ENCODE measurements at places on chromosomes 6 and 20.
A peak's percentile ranks its signal among the peaks of the same experiment; 100 is the strongest.

DNA sequence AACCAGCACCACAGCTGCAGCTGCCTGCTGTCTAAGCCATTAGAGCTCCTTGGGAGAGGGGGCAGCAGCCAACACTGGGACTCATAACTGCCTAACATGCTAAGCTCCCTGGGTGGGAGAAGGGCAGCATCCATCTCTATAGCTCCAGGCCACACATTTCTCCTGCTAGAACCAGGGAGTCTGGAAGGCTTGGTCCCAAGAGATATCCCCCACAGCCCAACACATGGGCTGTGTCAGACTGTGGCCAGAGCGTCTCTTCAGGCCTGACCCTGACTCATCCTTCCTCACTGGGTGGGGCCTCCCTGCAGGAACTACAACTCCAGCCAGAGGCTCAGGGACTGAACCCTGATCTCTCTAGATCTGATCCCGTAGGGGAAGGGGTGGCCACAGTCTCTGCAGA, 411.1 kb downstream of the HDGFL1 start:
- no peak for ATAC-seq

DNA sequence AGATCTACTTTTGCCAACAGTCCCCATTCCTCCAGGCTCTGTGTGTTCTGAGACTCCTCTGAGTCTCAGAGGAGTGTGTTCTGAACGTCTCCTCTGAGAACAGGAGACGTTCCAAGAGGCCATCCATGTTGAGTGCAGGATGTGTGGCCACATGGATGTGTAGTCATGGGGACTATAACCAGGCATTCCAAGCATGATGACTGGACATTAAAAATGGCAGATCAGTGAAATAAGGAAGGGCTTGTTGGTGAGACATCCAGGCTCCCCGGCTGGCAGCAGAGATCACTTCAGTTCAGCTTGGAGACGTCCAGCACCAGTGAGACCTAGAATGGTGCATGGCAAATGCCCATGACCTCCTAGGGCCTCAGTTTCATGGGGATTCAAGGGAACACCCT, 34.3 kb upstream of the POU5F1 start:
- no peak for ATAC-seq

GRCh38 chr20:54517241-54517975, 42.0 kb downstream of the DOK5 start:
- no peak for ATAC-seq

GRCh38 chr20:25274481-25274880, 26.6 kb downstream of the PYGB start:
- no peak for ATAC-seq

GRCh38 chr6:129875610-129876520, 14.8 kb upstream of the TMEM244 start:
- ATAC-seq, result peak; percentile 82

- ATAC-seq, result peak; percentile 13
These were observed 80.5 kb upstream of the SYNDIG1 start for GRCh38 chr20:24388828-24389380.

- no peak for ATAC-seq
These were observed 8.7 kb upstream of the DSP start for GRCh38 chr6:7532821-7533220.
